ENCODE measurements at places on chromosomes 11 and 22. TPM values are rescaled to one million over a fixed set of nuclear protein-coding genes. Genes with fewer than 3 reads are reported as not detected.

BCO2 gene
- 2.5 TPM for total RNA-seq

TEX54 gene
- total RNA-seq = 0.77 TPM

GTSE1 gene
- total RNA-seq = 88.1 TPM

SPTY2D1 gene
- 13.1 TPM for total RNA-seq

TMEM191B gene
- total RNA-seq = not detected

WNT11 gene
- total RNA-seq = 1.2 TPM

SNX32 gene
- total RNA-seq = 2.1 TPM

OR5I1 gene
- total RNA-seq = not detected

ACCS gene
- total RNA-seq = 35.3 TPM

OR52N5 gene
- total RNA-seq = not detected

UBE4A gene
- 52.0 TPM for total RNA-seq

OR6T1 gene
- total RNA-seq = not detected

BRSK2 gene
- 2.2 TPM for total RNA-seq

SYT9 gene
- total RNA-seq = not detected

TPCN2 gene
- total RNA-seq = 28.9 TPM

HPX gene
- 4.4 TPM for total RNA-seq

ZNF70 gene
- total RNA-seq = 9.6 TPM

RIMBP3B gene
- total RNA-seq = 0.87 TPM

NLRP14 gene
- not detected for total RNA-seq

RHOD gene
- total RNA-seq = 0.83 TPM

ZC3H12C gene
- 21.7 TPM for total RNA-seq

GGT5 gene
- not detected for total RNA-seq

OR2AG1 gene
- total RNA-seq = not detected

LRRC74B gene
- total RNA-seq = not detected

PIWIL4 gene
- total RNA-seq = 2.5 TPM

NRGN gene
- total RNA-seq = 43.8 TPM

GPR83 gene
- total RNA-seq = 0.06 TPM

CATSPERZ gene
- not detected for total RNA-seq

CCDC73 gene
- not detected for total RNA-seq

OR4A16 gene
- 3.0 TPM for total RNA-seq

GLB1L3 gene
- total RNA-seq = 0.09 TPM

POTEH gene
- not detected for total RNA-seq

C1QTNF5 gene
- total RNA-seq = 0.31 TPM

CHRNA10 gene
- 2.1 TPM for total RNA-seq

ADM2 gene
- 5.4 TPM for total RNA-seq

IGLL1 gene
- not detected for total RNA-seq

Data from A673 (cell line).